ENCODE measurements at places on chromosomes 16 and 17.

DNA sequence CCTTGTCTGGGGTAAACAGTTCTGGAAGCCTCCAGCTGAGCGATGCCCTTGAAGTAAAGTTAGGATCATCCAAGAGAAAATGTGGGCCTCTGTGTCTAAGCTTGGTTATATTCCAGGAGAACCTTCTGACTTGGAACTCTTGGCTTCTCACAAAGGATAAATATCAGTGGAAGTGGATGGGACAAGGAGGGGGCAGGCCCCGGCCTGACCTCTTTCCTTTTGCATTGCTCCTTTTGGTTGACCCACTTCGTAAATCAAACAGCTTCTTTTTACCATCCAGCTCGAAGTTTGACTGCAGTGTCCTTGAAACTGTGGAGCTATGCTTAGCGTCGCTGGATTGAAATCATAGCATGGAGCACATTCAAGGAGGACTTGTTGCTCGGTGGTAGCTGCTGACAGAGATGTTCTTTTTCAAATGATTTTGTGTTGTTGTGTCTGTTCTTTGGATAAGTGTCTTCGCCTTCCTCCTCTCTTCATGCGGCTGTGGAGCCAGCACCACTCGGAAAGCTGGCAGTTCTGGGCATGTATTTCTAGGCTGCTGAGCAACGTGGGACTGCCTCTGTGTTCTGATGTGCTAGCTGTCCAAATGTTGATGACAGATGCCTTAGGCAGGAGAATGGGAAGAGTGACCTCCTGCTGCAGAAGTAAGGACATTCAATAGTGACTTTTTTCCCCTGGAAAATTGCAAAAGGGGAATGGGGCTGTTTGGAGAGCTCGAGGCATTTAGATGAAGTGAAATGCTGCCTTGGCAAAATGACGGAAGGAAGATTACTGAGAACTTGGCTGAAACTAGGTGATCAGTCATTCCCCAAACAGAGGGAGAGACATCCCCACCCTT, 4.5 kb downstream of the MINK1 start:
- no peak for DNase-seq

DNA sequence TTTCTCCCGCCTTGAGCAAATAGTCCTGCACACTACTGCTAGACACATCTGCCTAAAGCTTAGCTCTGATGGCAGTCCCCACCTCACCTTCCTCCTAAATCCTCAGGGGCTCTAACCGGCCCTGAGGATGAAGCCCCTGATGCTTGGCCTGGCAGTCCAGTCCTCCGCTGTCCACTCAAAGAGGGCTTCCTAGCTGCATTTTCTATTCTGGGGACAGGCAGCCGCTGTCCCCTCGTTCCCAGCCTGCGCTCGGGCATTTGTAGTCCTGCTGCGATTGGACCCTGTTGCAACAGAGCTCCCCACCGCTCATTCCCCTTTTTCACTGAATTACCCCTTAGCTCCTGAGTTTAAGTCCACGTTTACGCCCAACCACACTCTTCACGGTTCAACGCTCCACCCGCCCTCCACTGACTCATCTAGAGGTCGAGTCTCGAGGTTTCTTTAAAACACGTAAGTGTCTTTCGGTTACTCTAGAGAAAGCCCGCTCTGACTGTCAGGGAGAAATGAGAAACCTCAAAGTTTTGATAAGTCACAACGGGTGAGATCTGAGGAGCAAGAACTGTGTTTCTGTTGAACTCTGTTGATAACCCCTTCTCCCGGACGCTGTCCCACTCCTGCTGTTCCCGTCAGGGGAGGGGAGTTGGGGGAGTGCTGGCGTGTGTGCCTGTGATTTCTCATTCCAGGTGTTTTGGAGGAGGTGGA, 4.5 kb downstream of the CCR7 start:
- no peak for DNase-seq

DNA sequence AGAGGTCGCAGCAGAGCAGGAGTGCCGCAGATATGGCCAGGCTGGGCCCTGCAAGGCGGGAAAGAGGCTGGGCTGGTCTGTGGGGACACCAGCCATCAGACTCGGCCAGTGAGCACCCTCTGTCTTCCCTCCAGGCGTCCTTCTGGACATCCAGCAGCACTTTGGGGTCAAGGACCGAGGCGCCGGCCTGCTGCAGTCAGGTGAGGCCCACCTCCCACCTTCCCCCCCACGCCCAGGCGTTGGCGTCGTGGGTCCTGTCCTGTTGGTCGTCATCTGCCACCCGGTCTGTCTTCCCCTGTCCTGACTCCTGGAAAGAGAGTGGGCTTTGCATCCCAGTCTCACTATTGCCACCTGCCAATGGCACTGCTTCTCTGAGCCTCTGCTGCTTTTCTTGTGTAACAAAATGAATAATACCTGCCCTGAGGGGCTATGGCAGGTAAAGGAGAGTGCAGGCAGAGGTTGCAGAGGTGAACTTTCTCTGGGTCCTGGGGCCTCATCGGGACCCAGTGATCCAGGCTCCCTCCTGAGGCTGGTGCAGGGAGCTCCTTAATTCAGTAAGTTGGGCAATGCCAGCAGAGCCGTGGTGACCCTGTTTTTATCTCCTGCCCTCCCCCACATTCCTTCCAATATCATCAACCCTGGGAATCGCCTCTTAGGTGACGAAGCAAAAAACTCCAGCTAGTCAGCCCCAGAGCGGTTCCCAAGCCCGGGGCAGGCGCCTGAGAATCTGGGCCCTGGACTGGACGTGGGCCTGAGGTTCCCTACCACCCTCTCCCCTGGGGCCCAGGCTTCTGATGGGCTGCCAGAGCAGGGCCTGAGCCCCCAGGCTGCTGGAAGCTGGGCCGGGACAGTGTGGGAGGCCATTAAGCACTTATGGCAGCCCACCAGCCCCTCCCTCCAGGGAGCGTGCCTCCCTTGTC, 14.7 kb downstream of the SPNS2 start:
- no peak for DNase-seq

GRCh38 chr17:31750578-31750977, 108.5 kb downstream of the COPRS start:
- no peak for DNase-seq

- DNase-seq: no peak
Measured at GRCh38 chr16:7350806-7351205, 18.2 kb downstream of the RBFOX1 start.

- DNase-seq: no peak
Measured at GRCh38 chr16:47581114-47581513, 120.0 kb downstream of the PHKB start.

GRCh38 chr17:66467766-66468165, 165.4 kb downstream of the PRKCA start:
- no peak for DNase-seq

- no peak for DNase-seq
Measured at GRCh38 chr17:48134912-48135480, 27.4 kb downstream of the SNX11 start.

Measured in chondrocyte (in vitro differentiated cells).